Lower leg skin (tissue), 4 donors: ENCODE measurements at places on chromosomes 7 and 10. TPM values are rescaled to one million over a fixed set of nuclear protein-coding genes. Genes with fewer than 3 reads are reported as not detected.
A peak's percentile ranks its signal among the peaks of the same experiment; 100 is the strongest.

EIF5AL1 gene
- total RNA-seq = 0.05 TPM

IDI2 gene
- total RNA-seq = not detected

CFAP70 gene
- 0.94 TPM for total RNA-seq

MINDY4 gene
- 4.5 TPM for total RNA-seq

FAM25C gene
- total RNA-seq = 215 TPM

WASHC2C gene
- 29.4 TPM for total RNA-seq

- DNase-seq = no peak
These were observed 81.0 kb upstream of the FZD8 start for GRCh38 chr10:35723059-35723458.

DNA sequence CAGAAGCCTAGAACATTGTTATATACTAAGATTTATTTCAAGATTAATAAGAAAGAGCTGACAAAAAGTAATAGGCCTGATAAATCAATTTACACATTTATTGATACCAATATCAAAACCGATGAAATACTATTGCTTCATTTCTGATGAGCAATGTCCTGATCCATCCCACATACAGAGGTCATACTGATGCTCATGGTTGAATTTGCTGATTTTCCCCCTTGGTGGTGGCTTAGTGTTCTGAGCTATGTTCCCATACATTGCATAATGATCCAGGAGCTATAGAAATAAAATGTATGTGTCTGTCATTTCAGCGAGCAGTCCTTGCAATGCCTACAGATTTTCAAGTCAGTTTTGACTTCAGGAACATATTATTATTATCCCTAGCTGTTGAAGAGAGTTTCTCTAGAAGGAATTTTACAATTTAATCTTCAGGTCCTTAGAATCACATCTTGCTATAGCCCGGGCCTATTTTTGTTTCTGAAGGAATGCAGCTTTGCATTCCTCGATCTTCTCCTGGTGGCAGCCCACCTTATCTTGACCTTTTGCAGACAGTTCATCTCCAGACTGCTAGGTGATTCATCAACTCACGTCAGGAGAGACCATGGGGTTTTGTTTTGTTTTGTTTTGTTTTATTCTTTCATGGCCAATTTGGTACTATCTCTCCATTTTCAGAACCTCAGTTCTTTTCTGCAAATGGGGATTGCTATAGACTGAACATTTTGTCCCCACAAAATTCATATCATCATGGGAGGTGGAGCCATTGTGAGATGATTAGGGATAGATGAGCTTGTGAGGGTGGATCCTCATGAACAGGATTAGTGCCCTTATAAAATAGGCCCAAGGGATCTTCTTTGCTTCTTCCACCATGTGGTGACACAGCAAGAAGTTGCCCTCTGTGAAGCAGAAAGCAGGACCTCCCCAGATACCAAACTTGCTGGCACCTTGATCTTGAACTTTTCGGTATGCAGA is 465.6 kb upstream of the IGFBP3 start:
- no peak for DNase-seq

DNA sequence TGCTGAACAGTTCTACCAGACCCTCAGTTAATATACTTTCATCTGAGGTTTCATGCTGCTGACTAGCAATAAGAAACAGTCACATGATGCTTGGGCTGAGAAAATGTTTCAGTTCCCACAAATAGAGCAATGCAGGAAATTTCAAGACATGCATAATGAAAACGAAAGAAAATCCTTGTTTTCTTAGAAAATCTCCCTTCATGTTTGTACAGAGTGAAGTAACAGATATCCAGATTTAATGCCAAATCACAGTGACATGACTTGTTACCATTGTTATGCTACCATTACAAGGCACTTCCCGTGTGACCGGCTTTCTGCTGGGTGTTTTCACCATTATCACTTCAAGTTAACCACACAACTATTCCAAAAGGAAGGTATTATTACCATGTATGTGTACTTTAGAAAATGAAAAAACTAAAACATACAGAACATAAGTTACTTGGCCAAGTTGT is 121.7 kb downstream of the DOCK4 start:
- no peak for DNase-seq

GRCh38 chr10:131722525-131723264 is 178.1 kb upstream of the PPP2R2D start:
- DNase-seq = no peak

- no peak for DNase-seq
These were observed 222.3 kb upstream of the TMEM229A start for GRCh38 chr7:124255041-124255655.

DNA sequence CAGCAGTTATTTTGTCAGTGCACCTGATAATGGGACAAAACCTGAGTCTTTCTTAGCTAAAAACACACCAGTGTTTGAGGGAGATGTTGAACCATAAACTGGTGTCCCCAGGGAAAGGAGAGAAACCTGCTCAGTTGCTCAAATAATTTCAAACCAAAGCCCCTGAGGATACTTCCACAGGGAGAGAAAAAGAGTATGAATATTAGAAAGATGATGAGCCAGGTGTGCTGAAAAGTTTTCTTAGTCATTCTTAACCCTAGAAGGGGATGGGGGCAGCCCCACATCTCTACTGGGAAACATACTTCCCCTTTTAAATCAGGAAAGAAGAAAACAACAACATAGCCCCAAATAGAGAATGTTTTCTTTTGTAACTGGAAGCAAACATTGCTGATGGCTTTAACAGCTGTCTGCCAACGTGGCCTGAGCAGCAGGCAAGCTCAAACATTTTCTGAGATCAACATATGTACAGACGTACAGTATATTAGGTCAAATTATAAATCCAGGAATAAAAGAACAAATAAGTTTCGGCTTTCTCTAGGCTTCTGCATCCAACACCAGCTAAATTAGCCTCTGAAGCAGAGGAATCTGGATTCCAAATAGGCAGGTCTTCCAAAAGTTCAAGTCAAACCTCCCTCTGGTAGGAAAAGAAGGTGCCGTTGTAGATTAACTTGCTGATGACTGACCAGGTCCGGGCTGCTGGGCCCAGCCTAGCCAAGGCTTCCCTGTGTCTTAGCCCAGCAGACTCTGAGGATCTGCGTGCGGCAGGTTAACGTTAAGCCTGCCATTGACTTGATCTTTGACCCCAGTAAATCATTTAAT is 30.5 kb upstream of the FBXW4 start:
- peak; percentile 34 for DNase-seq

- peak; percentile 22 for DNase-seq
These were observed 76.3 kb downstream of the CLIP2 start for GRCh38 chr7:74365322-74366022.

- no peak for DNase-seq
These were observed 905.3 kb downstream of the KCNMA1 start for GRCh38 chr10:76732306-76732705.

- DNase-seq = no peak
These were observed 18.1 kb upstream of the CAMK2G start for GRCh38 chr10:73892310-73893030.

GRCh38 chr7:73631558-73631957 is 7.2 kb upstream of the MLXIPL start:
- DNase-seq = no peak
